ENCODE measurements at places on chromosomes 6 and 20.

DNA sequence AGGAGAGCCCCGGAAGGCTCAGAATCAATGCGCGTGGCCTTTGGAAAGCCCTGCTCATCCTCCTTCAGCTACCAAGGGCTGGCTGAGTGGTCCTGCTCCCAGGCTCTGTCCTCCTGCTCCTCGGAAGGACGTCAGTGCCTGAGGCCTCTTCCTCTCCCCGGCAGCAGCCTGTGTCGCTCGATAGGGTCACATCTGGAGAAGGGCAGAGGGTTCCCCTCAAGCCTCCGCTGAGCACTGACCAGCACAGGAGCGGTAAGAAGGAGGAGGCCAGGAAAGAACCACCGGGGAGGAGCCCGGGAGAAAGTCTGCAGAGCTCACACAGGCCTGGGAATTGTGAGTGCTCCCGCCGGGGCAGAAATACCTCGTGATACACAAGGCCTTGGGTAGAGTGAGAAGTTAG lies 21.2 kb downstream of the KIF25 start:
- DNase-seq = no peak

DNA sequence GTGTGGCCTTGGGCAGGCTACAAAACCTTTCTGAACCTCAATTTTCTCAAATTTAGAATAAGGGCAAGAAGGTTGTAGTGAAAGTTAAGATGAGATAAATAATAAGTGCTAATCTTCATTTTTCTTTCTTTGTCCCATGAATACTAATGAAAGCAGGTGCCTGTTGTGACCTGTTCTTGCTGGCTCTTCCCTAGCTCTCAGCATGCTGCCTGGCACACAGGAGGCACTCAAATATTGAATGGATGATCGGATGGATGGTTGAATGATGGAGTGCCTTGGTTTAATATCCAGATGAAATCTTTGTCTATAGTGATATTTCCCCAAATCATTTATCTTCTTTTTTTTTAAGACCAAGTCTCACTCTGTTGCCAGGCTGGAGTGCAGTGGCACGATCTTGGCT lies 15.0 kb downstream of the PBOV1 start:
- DNase-seq = no peak

- DNase-seq = no peak
Measured at GRCh38 chr6:147078602-147079001, 125.6 kb upstream of the STXBP5 start.

- no peak for DNase-seq
Measured at GRCh38 chr6:164455835-164456234, 853.6 kb downstream of the C6orf118 start.

GRCh38 chr6:150687508-150687907 lies 87.8 kb downstream of the PLEKHG1 start:
- DNase-seq = no peak

DNA sequence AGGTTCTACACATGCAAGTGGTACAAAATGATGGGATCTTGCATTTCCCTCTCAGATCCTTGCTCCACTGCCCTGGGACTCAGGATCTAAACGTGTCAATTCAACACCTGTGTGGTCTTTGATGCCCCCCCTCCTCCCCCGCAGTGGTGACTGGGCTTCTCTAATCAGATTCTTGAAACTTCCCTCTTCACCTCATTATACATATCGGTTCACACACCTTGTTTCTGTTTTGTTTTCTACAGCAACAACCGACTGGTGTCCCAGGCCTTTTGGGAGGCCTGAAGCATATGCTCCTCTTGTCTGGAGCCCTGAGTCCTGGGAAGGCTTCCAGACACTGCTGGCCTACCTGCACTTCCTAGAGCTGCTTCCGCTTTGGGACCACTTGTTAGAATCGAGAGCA lies 20.0 kb downstream of the SAMD3 start:
- no peak for DNase-seq

- DNase-seq = no peak
Measured at GRCh38 chr6:126002755-126003679, 16.7 kb downstream of the TRMT11 start.

GRCh38 chr6:49553384-49553783 lies 2.9 kb downstream of the C6orf141 start:
- no peak for DNase-seq

DNA sequence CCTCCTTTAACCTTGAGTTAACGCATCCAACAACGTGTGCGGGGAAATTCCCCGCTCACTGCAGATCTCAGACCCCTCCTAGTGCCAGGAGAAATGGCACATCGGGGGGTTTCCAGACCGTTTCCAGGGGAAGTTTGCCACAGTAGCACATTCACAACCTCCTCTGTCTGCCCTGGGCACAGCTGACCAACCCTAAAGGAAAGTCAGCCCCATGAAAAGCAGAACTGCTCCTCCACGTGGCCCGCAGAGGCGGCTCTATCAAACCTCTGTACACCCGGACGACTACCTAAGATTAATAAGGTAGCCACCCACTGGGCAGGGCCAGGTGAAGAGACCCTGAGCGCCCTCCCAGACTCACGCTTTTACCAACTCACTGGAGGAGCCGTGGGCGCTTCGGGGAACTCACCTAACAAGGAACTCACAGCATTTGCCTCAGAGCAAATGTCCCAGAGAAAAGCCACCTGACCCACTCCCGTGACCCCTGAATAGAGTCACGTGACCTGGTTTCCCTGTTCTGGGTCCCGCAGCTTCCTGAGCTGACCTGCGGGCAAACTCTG lies 93.1 kb downstream of the PRND start:
- peak; percentile 84 for DNase-seq

- no peak for DNase-seq
Measured at GRCh38 chr6:5250911-5251310, 9.8 kb downstream of the LYRM4 start.

GRCh38 chr6:41974281-41974825 lies 32.7 kb upstream of the CCND3 start:
- no peak for DNase-seq

DNA sequence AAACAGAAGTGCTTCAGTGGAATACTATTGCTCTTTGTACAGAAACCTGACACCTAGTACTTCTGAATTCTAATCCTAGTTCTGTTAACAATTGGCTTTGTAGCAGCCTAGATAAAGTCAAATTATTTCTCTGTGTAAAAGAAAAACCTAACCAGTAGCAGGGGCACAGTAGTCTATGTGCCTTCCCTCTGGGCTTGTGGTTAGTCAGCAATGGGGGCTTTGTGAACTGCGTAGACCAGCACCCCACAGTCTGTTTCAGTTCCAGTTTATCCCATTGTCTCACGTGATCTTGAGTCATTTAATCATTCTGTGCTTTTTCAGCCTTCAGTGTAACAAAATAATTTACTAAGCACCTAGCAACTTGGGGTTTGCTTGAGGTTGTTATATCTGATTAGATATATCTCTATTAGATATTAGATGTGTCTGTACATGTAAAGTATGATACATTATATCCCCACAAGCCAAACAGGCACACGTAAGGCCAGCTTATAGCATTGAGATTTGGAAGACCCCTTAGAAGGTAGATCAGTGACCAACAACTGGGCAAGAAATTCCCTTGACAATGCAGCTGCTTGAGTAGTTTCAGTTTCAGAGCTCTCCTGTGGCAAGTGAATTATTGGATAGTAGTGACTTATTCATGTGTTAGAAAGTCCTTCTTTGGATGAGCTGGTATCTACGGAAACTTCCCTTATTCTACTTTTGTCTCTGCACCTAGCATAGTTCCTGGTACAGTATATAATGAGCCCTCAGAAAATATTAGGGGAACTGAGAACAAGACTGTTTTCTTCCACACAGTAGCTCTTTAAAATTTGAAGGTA lies 27.9 kb upstream of the CCR6 start:
- DNase-seq = no peak

DNA sequence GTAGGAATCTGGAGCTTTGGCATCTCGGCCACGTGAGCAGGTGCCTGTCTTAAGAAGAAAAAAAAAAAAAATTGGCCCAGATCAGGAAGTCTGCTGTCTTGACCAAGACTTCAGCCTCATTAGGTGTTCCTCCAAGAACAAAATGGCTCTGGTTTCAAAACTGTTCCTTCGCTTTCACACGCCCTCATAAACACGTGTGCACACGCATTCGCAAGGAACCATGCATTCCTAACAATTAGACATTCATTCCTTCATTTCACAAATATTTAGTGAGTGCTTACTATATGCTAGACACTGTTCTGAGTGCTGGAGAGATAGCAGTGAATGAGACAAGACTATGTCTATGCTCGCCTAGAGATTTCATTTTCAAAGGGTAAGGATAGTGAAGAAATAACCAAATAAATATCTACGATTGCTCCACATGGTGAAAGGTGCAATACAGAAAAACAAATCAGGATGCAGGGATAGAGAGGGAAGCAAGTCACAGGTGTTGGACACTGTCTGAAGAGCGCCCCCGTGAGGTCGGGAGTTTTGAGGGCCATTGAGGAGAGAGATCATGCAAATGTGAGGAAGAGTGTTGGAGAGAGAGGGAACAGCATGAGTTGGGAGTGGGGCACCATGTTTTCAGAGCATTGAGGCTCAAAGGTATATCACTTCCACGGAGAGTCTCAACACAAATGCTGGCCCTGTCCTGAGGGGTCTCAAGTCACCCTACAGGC lies 53.3 kb downstream of the CCDC170 start:
- no peak for DNase-seq

DNA sequence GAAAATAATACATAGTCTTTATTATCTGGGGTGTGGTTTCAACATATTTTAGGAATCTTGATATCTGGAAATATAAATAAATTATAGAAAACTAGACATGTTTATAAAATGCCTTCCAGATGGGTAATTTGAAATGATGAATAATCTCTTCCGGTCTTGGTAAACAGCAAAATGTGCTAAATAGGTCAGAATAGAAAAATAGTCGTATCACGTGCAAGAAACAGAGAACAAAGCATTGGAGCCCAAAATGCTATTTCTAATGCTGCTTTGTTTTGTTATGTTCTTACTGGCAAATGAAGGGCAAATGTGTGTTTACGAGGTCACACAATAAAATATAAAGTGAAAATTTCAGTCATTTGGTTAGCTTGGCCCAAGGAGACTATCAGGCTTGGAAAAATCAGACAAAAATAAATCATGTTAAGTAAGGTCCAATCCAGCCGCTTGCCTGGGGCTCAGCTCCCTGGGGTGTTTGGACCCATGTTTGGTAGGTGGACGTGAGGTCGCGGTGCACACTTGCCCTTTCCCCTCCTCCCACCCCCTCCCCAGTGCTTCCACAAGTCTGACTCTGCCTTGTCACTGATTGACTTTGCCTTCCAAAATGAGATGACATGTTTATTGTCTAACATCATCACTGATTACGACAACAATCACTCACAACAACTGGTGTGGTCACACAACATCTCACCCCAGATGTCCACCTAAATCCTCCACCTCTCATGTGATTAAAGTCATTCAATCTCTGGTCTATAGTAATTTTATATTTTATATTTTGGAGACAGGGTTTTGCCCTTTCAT lies 56.0 kb downstream of the RIN2 start:
- DNase-seq = no peak

- DNase-seq = peak; percentile 53
Measured at GRCh38 chr20:63706852-63707557, 771 bp downstream of the ARFRP1 start.

DNA sequence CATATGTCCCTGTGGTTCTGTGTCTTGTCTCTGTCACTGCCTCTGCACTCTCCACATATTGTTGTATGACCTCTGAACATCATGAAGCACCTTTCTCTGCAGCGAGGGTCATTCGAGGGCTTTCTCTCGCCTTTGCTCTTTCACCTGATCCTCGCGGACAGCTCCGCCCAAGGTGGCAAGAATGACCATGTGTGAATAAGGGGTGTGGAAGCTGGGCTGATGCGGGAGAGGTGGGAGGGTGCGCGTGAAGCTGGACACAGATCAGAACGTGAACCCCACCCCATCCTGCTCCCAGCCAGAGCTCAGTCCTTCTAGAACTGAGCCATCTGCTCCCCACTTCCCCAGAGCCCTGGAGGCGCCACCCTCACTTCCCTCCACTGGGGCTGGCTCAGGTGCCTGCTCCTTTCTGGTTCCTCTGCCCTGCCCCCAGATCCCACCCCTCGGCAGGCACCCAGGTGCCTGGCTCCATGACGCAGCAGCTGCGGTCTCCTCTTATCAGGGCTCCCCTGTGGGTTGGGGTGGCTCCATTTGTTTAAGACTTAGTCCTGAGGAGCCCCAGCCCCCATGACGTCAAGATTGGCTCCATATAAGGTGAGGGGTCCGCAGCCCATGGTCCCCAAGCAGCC lies at the start of gene MUCL3:
TSS of gene MUCL3 (plus strand) at position 613 of the 626 bp plus-strand sequence. CDS start 27 bp downstream, outside the sequence.
- DNase-seq = no peak

DNA sequence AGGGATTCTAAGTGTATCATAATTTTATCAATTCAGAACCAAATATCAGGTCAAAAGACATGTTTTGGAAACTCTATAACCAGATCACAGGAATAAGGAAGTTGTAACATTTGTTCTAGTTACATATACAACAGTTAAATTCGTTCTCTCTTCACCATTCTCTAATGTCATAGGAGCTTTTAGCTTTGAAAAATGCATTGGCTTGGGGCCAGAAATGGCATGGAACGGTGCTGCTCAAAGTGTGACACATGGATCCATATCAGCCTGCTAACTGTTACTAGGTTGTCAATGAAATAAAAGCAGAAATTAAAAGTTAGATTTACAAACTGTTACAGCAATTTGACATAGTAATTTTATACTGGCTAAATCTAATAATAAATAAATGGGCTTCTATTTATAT lies 120.3 kb downstream of the LCA5 start:
- DNase-seq = no peak

DNA sequence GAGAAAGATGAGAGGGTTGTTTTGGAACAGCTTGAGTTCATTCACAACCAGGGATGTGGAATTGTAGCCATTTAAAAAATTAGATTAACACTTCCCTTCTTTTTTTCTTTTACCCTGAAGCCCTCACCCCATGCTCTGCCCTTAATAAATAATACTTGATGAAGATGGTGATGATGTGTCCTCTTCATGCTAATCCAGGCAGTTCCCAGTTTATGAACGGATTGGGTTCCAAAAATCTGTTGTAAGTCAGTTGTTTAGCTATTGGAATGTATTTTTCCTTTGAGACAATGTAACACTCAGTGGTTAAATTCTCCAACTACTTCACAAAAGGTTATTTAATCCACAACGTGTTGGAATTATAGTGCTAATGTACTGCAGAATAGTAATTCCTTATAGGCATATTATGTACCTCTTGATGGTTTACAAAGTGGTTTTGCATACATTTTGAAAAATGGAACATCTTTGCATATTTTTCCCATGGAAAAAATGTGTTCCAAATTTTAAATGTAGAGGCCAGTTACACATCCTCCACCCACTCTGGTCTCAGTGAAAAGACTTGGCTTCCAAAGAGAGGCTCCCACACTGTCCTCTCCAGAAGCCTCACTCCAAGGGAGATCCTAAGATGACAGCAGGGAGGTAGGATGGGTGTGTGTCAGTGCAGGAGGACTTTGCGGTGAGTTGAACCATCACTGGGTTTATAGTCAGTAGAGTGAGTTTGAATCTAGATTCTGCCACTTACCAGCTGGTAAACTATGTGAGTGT lies 45.8 kb upstream of the CEP162 start:
- no peak for DNase-seq

GRCh38 chr20:61871160-61871559 lies 194.5 kb downstream of the TAF4 start:
- no peak for DNase-seq

- DNase-seq = no peak
Measured at GRCh38 chr6:151384151-151384550, 7.2 kb downstream of the ZBTB2 start.

GRCh38 chr20:8291873-8292272 lies 159.8 kb downstream of the PLCB1 start:
- DNase-seq = no peak

- no peak for DNase-seq
Measured at GRCh38 chr6:127966616-127967015, 65.8 kb upstream of the THEMIS start.

GRCh38 chr6:22147921-22148776 lies 148.7 kb downstream of the PRL start:
- peak; percentile 49 for DNase-seq

Data from stimulated activated naive CD4-positive, alpha-beta T cell (primary cell).